ENCODE measurements at places on chromosomes 2 and 18. TPM values are rescaled to one million over a fixed set of nuclear protein-coding genes. Genes with fewer than 3 reads are reported as not detected.

Gene KRTCAP3
- total RNA-seq: 93.4 TPM

Gene IL1R1
- 17.8 TPM for total RNA-seq

DNA sequence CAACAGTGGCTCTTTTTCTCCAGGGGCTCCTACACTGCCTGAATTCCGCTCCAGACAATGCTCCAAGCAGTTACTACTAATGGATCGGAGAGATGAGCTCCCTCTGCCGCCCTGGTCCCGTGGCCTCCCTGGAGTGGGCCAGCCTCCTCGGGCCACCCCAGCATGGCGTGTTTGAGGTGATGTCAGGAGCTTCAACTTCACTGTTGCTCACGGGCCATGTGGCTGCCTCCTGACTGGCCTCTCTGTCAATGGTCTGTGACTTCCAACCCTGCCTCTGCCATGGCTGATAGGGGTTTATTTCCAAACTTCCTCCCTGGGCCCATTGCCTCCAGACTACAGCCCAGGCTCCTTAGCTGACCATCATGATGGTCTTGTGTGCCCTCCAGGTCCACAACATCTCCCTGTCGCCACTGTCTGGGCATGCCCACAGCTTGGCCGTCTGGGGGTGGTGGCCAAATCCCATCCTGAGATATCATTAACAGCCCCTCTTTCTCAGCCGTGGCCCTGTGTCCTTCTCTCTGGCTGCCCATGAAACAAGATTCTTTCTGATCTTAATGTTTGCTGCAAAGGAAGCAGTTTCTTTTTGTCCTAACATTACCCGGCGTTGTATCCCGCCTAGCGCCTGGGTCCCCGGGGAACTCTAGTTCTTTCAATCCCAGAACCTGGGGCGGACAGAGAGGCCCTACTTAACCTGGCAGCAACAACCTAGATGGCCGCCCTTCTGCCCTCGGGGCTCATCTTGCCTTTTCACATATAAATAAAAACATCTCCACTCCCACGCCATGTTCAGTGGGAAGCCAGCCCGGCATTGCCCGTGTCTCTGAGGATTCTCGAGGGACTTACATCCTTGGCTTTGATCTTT lies 38.1 kb downstream of the ATOH8 start:
- no peak for DNase-seq

DNA sequence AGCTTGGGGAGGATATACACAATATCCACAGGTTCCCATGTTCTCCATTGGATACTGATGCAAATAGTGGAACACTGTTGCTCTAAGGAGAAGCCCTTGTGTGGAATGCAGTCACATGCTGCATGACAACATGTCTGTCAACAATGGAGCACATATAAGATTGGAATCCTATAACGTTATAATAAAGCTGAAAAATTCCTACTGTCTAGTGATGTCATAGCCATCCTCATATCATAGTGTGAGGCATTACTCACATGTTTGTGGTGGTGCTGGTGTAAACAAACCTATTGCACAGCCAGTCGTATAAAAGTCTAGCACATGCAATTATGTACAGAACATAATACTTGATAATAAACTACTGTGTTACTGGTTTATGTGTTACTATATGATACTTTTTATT lies 394.7 kb downstream of the FBXO15 start:
- DNase-seq: no peak

DNA sequence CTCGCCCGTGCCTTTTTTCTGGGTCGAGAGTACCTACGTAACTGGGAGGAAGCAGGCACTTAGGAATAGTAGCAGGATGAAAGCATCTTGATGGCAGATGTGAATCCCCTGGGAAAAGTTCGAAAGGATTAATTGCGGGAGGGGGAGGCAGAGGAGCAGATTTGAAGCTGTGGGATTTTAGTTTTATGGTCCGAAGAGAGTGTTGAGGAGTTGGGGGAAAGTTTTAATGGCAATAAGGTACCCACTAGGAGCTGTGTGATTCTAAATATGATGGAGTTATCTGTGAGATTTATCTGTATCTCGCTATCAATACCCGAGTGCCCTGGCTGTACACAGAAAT lies 1.1 kb downstream of the AGFG1 start:
- DNase-seq: no peak

Gene PCARE
- not detected for total RNA-seq

- no peak for DNase-seq
These were observed 7.6 kb downstream of the TRIP12 start for GRCh38 chr2:229914171-229914570.

Gene PEX13
- 28.9 TPM for total RNA-seq

Measured in mucosa of descending colon (tissue), 3 donors.